Nucleus accumbens (tissue), 56 donors: ENCODE measurements at places on chromosomes 6 and 20.

DNA sequence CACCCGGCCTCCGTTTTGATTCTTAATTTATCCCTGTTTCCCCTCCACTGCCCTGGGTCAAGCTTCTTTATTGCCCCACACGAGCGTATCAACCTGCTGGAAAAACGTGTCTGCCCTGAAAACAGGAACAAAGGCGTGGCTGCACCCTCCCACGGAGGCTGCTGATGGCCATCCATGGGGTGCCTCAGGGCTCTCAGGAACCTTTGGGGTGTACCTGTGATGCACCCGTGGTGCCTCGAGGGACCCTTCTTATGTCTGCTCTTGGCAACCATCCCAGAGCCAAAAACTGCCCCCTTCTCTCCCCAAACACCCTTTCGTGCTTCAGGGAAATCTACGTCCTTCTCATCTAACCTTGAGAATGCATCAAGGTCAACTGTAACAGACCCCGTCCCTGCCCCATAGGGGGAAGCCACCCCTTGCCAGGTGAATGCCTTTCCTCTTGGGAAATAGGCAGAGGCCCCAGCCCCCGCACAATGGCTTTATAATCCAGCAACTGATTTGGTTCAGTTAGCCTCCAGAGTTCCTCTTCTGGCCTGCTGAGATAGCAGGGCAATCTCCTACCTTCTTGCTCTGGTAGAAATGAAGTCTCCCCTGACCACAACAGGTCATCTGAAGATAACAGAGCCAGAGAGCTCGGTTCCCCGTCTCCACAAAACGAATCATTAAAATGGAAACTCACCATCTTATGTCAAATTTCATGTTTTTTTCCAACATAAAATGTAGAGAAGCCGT, 29.4 kb downstream of the PSMG4 start:
- DNase-seq, result no peak

- no peak for DNase-seq
Measured at GRCh38 chr6:89954721-89955148, 60.5 kb downstream of the GJA10 start.

DNA sequence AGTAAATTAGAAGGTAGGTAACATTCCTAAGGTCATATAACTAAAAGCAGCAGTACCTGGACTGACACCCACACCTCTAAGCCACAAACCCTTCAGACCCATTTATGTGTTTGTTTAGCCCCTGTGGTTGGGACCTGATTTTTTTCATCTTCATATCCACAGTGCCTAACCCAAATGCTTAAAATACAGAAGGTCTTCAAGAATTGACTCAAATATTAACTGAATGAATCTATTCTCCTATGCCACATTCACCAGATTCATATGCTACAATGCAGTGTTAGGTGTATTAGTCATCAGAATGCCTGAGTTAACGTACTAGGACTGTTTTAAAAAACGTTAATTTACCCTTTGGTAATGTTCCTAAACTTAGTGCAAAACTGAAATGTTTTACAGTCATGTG, 124.8 kb downstream of the AHI1 start:
- DNase-seq, result no peak

DNA sequence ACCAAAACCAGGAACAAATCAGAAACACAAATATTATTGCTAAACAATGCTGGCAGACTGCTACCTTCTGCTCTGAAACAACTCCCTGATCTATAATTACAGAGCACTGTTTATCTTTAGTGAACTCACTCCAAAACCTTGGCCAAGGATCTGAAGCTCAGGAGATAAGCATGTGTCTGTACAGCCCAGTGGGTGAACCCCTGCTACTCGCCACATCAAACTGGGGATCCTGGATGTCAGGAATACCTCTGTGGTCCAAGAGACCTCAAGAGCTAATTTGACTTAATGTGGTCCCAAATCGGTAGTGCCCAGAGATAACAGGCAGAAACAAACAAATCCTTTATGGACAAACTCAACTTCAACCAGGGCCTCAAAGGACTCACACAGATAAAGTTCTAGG, 381.8 kb downstream of the KIF16B start:
- DNase-seq, result no peak

DNA sequence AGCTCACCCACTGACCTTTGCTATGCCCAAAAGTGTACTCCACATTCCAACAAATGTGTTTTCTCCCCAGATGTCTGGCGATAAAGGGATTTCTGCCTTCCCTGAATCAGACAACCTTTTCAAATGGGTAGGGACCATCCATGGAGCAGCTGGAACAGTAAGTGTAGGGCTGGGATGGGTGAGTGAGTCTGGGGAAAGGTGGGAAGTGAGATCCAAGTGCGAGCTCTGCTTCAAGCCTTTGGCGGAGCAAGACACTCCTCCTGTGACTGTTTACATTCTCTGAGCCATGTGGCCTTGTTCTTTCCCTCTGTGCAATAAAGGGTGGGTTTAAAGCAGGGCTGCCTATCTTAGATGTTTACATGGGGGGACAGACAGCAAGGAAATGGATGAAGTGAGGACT, 1.9 kb downstream of the UBE2C start:
- no peak for DNase-seq

DNA sequence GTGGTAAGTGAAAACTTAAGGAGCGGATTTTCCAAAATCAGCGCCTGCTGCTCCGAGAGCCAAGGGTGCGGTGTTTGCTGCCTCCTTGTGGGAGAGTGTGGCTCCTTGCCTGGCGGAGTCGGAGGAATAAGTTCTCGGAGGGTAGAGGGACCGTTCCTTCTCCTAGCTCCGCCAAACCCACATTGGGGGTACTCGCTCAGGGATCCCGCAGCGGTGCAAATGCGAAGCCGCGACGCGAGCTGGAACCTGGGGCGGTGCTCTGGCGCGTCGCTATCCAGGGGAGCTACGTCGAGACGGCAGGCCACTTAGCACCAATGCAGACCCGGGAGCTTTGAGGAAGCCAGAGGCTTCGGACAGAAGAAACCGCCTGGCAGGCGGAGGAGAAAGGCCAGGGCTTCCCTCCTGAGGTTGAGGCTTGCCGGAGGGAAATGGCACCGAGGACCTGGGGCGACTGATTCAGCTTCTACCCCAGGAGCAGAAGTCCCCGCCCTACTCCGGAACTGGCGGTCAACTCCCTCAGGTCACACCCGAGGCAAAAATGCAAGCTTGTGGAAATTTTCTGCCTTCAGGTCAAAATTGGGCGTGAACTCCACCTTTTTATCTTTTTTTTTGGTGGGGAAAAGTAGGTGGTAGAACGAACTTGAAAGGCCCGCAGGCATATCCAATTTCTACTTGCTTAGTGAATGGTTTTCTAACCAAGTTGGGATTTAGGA, 5.7 kb upstream of the DDX43 start:
- DNase-seq, result no peak

DNA sequence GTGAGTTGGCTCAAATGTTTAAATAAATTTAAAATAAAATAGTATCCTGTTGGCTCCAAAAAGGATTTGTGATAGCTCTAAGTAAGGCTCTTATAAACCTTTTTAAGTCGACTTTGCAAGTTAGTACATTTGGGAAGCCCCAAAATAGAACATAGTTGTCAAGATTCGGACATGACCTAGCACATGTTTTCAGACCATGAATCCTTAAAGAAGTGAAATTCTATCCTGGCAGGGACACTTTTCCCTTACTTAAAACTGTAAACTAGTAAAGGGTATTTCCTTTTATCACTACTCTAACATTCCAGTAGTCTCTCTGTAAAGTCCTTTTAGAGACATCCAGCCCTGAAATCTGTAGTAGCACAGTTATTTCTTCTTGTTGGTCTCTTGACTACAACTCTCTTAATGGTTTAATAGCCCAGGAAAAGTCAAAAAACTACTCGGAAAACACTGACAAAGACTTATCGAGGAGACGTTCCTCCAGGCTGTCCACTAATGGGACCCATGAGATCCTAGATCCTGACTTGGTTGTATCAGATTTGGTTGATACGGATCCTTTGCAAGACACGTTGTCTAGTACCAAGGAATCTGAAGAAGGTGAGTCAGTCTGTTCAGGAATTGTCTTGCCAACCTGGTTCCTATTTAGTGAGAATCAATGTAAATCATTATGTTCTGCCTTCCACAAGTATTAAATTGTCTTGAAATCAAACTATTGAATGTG, 83.6 kb downstream of the SCAND1 start:
- DNase-seq, result no peak
